ENCODE measurements at places on chromosomes 7 and 10.

DNA sequence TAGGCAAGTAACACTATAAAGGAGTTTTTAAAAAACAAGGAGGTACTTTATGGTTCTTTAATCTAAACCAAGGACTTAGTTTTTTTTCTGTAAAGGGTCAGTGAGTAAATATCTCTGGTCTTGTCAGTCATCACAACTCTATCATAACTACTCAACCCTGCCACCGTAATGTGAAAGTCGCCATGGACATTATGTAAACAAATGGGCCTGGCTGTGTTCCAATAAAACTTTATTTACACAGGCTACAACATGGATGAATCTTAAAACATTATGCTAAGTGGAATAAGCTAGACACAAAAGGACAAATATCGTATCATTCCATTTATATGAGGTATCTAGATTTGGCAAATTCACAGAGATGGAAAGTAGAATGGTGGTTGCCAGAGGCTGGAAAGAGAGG is 60.8 kb upstream of the SP4 start:
- no peak for DNase-seq
- H3K27me3 ChIP-seq = no peaks in the 10 kb centered on the region
- H3K4me3 ChIP-seq = no peak overlapping the region
- no peaks in the 10 kb centered on the region for H3K36me3 ChIP-seq

- no peak overlapping the region for H3K27ac ChIP-seq
- H3K4me3 ChIP-seq = no peak overlapping the region
- no peak for DNase-seq
- no peaks in the 10 kb centered on the region for H3K27me3 ChIP-seq
- peaks cover 8% of the 10 kb centered on the region for H3K4me1 ChIP-seq
Measured at GRCh38 chr7:18540396-18540795, 44.8 kb downstream of the HDAC9 start.

DNA sequence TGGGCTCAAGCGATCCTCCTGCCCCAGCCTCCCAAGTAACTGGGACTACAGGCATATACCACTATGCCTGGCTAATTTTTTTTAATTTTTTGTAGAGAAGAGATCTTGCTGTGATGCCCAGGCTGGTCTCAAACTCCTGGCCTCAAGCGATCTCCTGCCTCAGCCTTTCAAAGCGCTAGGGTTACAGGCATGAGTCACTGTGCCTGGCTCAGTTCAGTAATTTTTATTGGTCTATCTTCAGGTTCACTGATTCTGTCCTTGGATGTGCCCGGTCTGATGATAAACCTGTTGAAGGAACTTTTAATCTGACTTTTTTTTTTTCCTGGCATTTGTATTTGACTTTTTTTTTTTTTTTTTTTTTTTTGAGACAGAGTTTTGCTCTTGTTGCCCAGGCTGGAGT is 40.1 kb upstream of the STRIP2 start:
- H3K4me3 ChIP-seq = no peak overlapping the region
- no peak for DNase-seq
- H3K27ac ChIP-seq = no peak overlapping the region
- H3K36me3 ChIP-seq = no peaks in the 10 kb centered on the region

DNA sequence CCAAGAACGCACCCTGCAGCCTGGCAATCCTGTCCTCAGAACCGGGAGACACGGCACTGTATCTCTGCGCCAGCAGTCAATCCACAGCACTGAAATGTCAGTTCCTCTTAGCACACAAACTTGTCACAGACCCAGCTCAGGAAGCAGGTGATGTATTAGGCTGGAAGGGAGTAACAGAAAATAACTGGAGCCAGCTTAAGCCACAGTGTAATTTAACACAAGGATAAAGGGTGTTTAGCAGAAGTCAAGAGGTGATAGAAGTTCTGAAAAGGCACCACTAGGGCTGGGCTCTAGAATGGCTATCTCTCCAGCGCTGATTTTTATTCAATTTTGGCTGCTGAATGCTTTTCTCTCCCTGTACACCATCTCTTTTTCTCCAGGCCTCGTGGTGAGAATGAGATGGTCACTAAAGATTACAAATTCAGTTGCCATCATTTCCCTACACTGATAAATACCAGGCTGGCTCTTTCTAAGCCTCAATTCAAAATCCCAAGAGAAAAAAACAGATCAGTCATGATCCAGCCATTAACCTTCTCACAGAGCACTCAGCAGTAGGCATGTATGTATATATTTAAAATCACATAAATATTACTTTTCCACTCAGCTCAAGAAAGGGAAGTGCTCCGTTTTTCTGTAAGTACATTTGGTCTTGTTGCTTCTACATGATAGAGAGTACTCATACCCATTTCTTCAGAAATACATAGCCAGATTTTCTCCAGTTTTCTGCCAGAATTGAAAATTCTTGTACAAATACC is 102.7 kb upstream of the PRSS1 start:
- peaks cover 9% of the 10 kb centered on the region for H3K4me1 ChIP-seq
- no peaks in the 10 kb centered on the region for H3K36me3 ChIP-seq
- DNase-seq = no peak
- H3K27me3 ChIP-seq = no peaks in the 10 kb centered on the region
- H3K4me3 ChIP-seq = no peak overlapping the region
- no peak overlapping the region for H3K27ac ChIP-seq
